ENCODE measurements at places on chromosomes 13 and 19. TPM values are rescaled to one million over a fixed set of nuclear protein-coding genes. Genes with fewer than 3 reads are reported as not detected.
A peak's percentile ranks its signal among the peaks of the same experiment; 100 is the strongest.

DNA sequence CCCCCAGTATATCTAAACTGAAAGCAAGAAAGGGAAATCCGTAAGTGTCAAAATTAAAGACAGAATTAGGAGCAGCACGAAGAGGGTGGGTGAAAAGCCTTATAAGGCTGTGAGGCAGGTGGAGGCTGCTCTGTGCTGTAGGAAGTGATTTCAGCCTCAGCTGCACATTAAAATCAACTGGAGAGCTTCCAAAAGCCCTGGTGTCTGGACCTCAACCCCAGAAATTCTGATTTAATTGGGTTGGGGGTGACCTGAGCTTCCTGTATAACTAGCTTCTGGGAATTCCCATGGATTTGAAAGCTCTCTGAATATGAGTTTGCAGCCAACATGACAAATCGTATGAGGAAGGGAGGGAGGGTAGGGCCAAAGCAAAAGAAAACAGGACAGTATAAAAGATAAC lies 242.4 kb upstream of the TMTC4 start:
- H3K4me3 ChIP-seq, result no peak overlapping the region
- no peak for DNase-seq
- no peak overlapping the region for H3K27ac ChIP-seq
- H3K4me1 ChIP-seq, result no peaks in the 10 kb centered on the region

DNA sequence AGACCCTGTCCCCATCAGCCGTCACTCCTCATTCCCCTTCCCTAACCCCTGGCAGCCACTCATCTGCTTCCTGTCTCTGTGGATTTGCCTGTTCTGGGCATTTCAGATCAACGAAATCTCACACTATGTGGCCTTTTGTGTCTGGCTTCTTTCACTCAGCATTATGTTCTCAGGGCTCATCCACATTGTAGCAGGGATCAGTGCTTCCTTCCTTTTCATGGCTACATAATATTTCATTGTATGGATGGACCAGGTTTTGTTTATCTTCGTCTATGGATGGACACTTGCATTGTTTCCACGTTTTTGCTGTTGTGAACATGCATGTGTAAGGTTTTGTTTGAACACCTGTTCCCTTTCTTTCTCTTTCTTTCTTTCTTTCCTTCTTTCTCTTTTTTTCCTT lies 41.3 kb downstream of the NWD1 start:
- no peak for DNase-seq
- no peak overlapping the region for H3K4me3 ChIP-seq
- H3K27me3 ChIP-seq, result peaks cover 45% of the 10 kb centered on the region
- H3K27ac ChIP-seq, result no peak overlapping the region
- H3K36me3 ChIP-seq, result no peaks in the 10 kb centered on the region
- no peaks in the 10 kb centered on the region for H3K4me1 ChIP-seq

DNA sequence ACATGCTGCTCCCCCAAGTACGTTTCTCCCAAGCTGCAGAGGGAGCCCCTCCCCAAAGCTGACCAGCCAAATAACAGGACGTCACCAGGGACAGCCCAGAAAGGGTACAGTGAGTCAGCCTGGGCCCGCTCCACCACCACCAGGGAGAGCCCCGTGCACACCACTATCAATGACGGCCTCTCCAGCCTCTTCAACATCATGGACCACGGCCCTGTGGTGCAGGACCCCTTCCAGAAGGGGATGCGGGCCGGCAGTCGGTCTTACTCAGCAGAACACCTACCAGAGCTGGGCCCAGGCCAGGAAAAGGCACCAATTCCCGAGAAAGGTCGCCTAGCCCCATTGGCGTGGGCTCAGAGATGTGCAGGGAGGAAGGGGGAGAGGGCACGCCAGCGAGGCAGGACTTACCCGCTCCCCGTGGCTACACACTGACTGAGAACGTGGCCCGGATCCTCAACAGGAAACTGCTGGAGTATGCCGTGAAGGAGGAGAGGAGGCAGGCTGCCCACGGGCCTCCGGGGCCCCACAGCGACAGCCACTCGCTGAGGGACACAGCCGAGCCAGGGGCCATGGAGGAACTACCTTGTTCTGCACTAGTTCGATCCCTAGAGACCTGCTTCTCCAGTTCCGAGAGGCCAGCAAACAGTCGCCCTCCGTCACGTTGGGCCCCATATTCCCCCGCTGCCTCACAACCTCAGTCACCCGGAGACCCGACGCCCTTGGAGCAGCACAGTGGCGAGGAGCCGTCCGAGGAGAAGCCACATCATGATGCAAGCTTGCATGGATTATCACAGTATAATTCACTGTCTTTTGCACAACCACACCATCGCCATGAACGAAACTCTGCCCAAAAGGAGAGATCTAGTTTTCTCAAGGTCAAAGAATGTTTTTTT lies 815.9 kb upstream of the KLHL1 start:
- no peak overlapping the region for H3K4me3 ChIP-seq
- H3K4me1 ChIP-seq, result no peaks in the 10 kb centered on the region
- H3K27ac ChIP-seq, result no peak overlapping the region

GRCh38 chr19:35076657-35077056 lies 35.1 kb downstream of the HPN start:
- H3K27me3 ChIP-seq, result peaks cover 4% of the 10 kb centered on the region
- H3K4me3 ChIP-seq, result no peak overlapping the region
- H3K4me1 ChIP-seq, result no peaks in the 10 kb centered on the region
- DNase-seq, result no peak
- H3K36me3 ChIP-seq, result no peaks in the 10 kb centered on the region

DNA sequence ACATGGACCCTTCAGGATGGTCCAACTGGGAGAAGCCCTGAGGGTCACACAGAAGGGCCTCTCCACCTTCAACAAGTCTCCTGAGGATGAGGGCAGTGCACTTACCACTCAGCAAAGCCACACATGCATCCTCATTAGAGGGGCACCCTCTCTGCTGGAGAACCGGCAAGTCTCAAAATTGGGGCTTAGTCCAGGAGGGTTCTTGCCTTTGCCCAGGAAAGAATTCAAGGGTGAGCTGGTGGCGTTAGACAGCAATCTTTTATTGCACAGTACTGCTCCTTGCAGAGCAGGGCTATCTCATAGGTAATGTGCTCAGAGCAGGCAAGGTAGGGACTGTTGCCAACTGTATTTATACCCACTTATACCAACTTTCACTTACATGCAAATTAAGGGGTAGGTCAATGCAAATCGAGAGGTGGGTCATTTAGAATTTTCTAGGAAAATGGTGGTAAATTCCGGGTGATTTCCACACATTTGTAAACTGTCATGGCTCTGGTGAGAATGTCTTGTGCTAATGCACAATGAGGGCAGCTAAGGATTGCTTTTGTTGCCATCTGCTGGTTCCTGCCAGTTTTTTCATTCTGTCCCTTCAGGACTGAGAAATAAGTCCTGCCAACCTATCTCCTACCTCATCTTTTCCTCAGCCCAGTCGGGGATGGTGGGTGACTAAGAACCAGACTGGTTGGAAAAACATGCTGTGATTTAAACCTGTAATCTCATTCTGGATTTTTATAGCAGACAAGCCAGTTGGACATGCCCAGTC lies 27.8 kb upstream of the IGSF23 start:
- no peaks in the 10 kb centered on the region for H3K4me1 ChIP-seq
- H3K36me3 ChIP-seq, result no peaks in the 10 kb centered on the region
- no peak overlapping the region for H3K4me3 ChIP-seq
- no peak overlapping the region for H3K27ac ChIP-seq
- H3K27me3 ChIP-seq, result peaks cover 9% of the 10 kb centered on the region

DNA sequence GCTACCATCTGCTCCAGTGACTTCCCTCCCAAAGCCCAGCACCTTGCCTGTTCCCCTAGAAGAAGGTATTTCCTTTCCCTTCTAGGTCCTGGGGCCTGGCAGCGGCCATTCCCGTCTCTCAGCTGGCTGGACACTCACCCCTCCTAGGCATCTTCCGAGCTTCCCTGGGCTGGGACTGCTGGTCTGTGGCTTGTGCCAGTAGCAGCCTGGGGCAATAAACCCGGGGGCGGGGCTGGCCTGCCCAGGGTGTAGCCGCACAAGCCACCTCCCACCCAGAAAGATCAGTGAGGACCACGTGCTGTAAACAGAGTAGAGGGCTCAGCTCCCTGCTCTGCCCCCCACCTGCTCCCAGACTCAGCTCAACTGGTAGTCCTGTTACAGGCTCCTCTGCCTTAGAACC lies 15.0 kb downstream of the LIPE start:
- no peak overlapping the region for H3K27ac ChIP-seq
- peaks cover 6% of the 10 kb centered on the region for H3K36me3 ChIP-seq
- no peak overlapping the region for H3K4me3 ChIP-seq

- no peak overlapping the region for H3K4me3 ChIP-seq
- peaks cover 38% of the 10 kb centered on the region for H3K36me3 ChIP-seq
- no peak for DNase-seq
Measured at GRCh38 chr13:102609696-102610095, 12.9 kb downstream of the TPP2 start.

DNA sequence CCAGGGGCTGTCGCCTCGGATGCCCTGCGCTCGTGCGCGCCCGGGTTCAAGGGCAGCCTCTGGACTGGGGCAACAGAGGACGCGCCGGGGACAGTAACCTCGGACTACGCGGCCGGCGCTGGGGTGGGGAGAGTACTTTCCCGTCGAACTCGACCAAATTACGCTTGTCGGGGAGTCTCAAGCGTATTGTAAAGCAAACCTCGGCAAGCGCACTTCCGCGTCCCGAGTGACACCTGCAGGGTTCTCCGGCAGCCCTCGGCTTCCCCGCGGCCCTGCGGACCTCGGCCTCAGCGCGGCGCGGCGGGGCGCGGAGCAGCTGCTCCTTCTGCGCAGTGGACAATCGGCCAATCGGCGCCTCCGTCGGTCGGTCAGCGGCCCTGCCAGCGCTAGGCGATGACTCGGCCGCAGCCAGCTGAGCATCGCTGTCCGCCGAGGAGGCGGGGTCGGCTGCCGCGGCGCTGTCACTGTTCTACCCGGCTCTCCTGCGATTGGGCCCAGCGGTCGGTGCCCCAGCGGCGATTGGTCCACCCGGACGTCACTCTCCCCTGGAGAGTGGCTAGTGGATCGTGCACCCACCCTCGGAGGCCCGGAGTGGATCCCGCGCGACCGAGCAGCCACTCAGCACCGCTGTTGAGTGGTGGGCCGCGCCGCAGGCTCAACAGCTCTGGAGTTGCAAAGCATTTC lies at the start of gene SLC46A3:
SLC46A3 (minus strand) TSS at position 428 of the 684 bp plus-strand sequence. CDS start 972 bp downstream, outside the sequence.
- H3K27me3 ChIP-seq, result peaks cover 11% of the 10 kb centered on the region
- peaks cover 16% of the 10 kb centered on the region for H3K4me1 ChIP-seq
- no peaks in the 10 kb centered on the region for H3K36me3 ChIP-seq

DNA sequence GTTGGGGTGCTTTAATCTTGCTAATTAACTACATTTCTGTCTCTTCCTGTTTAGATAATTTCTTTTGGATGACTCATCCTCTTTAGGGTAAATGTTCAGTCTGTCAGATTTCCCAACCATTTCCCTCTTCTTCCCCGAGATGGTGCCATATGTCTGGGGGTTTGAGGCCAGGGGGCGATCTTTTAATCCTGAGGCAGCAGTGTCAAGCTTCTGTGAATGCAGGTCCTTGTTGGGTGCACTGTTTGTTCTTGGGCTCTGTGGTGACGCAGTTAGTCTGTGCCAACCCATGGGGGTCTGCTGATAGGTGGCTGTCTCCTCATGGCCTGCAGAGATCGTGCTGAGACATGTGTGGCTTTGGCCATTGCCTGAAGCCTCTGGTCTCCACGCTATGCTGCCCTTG lies 420.4 kb downstream of the NDFIP2 start:
- H3K27ac ChIP-seq, result no peak overlapping the region
- H3K27me3 ChIP-seq, result no peaks in the 10 kb centered on the region
- DNase-seq, result no peak

DNA sequence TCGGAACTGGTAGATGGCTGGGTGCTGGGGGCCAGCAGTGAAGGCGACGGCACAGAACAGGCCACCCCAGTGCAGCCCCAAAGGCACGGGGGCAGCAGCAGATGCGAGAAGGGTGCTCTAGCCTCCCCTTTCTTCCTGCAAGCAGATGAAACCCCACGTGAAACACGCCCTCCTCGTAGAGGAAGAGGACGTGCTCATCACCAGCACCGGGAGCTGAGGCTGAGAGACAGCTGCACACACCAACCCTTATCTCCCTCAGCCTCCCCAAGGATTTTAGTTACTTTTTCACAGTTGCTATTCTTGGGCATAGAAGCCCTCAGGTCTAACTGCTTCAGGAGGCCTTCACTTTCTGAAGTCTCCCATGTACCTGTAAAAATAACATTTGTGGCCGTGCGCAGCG lies 11.9 kb downstream of the ZNF787 start:
- H3K4me3 ChIP-seq, result no peak overlapping the region
- H3K27me3 ChIP-seq, result no peaks in the 10 kb centered on the region
- H3K27ac ChIP-seq, result peak overlapping the region; percentile 56
- H3K4me1 ChIP-seq, result peaks cover 45% of the 10 kb centered on the region
- H3K36me3 ChIP-seq, result peaks cover 7% of the 10 kb centered on the region
- DNase-seq, result no peak

GRCh38 chr13:77865622-77866021 lies 53.0 kb downstream of the EDNRB start:
- H3K4me3 ChIP-seq, result no peak overlapping the region
- H3K27me3 ChIP-seq, result no peaks in the 10 kb centered on the region
- H3K4me1 ChIP-seq, result peaks cover 18% of the 10 kb centered on the region
- DNase-seq, result no peak

GRCh38 chr13:30535046-30535445 lies 69.3 kb upstream of the HMGB1 start:
- no peak for DNase-seq
- no peaks in the 10 kb centered on the region for H3K27me3 ChIP-seq
- no peak overlapping the region for H3K27ac ChIP-seq
- no peak overlapping the region for H3K4me3 ChIP-seq

GRCh38 chr13:31027136-31027535 lies 94.7 kb downstream of the TEX26 start:
- H3K36me3 ChIP-seq, result no peaks in the 10 kb centered on the region
- no peaks in the 10 kb centered on the region for H3K27me3 ChIP-seq
- no peak for DNase-seq
- H3K4me1 ChIP-seq, result no peaks in the 10 kb centered on the region
- H3K27ac ChIP-seq, result no peak overlapping the region
- H3K4me3 ChIP-seq, result no peak overlapping the region

DNA sequence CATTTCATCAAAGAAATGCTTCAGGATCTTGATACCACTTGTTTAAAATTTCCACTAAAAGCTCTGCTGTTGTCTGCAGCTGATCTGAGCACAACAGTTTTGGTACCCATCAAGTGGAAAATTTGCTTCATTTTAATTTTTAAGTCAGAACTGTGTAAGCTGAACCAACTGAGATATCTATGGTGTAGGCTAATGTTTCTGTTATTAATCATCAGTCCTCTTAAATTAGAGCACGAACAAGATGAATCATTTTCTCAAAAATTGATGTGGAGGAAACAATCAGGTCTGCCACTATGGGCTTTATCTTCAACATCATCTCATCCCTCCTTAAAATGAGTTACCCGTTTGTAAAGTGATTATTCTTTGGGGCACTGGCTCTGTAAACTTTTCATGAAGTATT lies 221.5 kb upstream of the NBEA start:
- H3K4me1 ChIP-seq, result peaks cover 17% of the 10 kb centered on the region
- H3K27ac ChIP-seq, result no peak overlapping the region
- H3K36me3 ChIP-seq, result no peaks in the 10 kb centered on the region
- DNase-seq, result no peak
- no peak overlapping the region for H3K4me3 ChIP-seq

Gene ERICH4
- not detected for total RNA-seq

Gene ELSPBP1
- not detected for total RNA-seq

Gene DOCK6
- total RNA-seq, result 66.4 TPM

Gene KLHL26
- total RNA-seq, result 12.6 TPM

Gene STARD13
- total RNA-seq, result 24.5 TPM

All from mesothelial cell of epicardium (in vitro differentiated cells).